ENCODE measurements at places on chromosomes 7 and 10.

GRCh38 chr10:35194471-35194870 is 67.8 kb downstream of the CREM start:
- no peak for DNase-seq

GRCh38 chr7:134353411-134353810 is 36.7 kb upstream of the SLC35B4 start:
- DNase-seq = no peak

- DNase-seq = no peak
Measured at GRCh38 chr10:110863361-110863760, 8.4 kb upstream of the PDCD4 start.

- no peak for DNase-seq
Measured at GRCh38 chr7:143331179-143331801, 15.4 kb downstream of the CLCN1 start.

- DNase-seq = no peak
Measured at GRCh38 chr10:79187121-79187940, 118.6 kb downstream of the ZMIZ1 start.

DNA sequence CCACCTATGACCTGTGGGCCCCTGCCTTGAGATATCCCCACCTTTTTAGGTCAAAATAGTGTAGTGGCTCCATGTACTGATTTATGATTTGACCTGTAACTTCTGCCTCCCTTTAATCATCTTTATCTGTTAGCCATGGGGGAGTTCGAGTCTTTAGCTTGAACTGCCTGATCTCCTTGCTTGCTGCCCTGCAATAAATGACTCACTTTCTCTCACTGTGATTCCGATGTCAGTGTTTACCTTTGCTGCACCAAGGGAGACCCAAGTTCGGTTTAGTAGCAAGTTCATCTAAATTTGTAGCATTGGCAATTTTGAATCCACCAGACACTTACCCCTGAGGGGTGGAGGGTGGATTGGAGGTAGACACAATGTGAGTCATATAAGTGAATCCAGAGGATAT is 814.6 kb upstream of the AUTS2 start:
- DNase-seq = no peak

DNA sequence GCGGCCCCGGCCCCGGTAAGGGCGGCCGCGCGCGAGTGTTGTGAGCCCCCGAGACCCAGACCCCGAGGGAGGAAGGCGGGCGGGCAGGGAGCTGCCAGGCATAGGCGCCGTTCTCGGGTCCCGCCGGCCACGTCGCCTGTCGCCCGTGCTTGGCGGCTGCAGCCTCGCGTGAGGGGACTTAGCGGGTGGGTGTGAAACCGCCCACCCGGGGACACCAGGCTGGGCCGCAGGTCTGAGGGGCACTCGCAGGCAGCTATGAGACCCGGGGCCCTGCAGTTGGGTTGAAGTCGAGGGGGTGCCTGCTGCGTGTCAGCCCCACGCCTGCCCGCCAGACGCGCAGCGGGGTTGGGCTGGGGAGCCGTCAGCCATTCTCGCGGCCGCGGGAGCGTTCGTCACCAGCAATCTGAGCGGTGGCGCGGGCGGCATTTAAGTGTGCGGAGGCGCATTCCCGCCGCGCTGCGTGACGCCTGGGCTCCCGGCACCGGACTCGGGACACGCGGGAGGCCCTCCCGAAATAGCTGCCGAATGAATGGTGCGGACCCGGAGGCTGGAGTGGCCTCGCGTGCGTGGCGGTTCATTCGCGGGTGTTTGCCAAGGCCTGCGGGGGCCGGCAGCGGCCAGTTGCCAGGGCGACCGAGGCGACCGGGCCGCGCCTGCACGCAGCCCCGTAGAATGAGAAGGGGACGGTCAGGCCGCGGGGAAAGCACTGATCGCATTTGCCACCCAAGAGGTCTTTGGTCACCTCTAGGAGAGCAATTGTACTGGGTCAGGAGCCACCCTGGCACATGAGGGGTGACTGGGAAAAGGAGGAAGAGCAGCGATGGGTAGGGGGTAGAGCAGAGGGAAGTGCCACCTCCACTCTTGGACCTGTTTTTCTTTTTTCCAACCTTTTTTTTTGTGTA is 750 bp downstream of the ZNF398 start:
- peak; percentile 57 for DNase-seq

DNA sequence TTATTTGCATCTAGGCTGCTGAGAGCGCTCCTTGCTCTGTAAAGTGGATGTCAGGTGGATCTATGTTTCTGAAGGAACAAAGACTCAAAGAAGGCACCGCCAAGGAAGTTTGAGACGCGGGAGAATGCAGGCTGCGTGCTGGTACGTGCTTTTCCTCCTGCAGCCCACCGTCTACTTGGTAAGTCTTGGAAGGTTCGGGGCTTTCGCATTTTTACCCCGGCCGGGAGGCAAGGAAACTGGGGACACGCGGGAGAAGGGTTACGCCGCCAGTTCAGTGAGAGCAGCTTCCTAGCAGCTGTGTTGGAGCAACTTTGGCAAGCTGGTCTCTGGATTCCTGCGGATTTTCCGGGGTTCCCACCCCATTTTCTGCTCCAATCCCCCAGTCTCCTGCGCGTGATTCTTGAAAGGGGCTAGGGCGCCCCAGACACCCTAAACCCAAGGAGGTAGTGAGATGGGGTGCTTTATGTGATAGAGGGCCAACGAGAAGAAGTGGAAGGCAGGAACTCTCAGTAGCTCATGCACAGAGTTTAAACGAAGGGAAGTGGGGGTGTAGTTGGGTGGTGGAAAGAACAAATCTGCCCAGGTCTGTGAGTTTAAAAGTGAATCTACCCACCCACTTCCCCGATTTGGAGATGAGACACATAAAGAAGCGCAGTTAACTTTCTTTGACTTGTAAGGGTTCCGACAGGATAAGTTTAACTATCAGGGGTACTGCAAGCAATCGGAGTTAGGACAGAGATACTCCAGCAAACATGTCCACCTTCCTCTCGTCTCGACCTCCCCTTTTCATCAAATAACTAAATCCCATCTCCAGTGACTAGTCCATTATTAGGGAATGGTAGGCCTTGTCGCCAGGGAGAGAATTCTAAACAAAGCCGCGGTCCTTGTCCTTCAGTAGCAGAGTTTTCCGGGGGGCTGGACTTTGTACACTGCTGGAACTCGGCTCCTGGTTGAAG is 2.5 kb downstream of the NXPH1 start:
- DNase-seq = no peak

GRCh38 chr7:104677587-104677986 is 336.4 kb upstream of the KMT2E start:
- no peak for DNase-seq

- DNase-seq = no peak
Measured at GRCh38 chr10:132563485-132564248, 26.1 kb downstream of the INPP5A start.

GRCh38 chr10:107966826-107967225 is 802.3 kb upstream of the SORCS1 start:
- DNase-seq = no peak

DNA sequence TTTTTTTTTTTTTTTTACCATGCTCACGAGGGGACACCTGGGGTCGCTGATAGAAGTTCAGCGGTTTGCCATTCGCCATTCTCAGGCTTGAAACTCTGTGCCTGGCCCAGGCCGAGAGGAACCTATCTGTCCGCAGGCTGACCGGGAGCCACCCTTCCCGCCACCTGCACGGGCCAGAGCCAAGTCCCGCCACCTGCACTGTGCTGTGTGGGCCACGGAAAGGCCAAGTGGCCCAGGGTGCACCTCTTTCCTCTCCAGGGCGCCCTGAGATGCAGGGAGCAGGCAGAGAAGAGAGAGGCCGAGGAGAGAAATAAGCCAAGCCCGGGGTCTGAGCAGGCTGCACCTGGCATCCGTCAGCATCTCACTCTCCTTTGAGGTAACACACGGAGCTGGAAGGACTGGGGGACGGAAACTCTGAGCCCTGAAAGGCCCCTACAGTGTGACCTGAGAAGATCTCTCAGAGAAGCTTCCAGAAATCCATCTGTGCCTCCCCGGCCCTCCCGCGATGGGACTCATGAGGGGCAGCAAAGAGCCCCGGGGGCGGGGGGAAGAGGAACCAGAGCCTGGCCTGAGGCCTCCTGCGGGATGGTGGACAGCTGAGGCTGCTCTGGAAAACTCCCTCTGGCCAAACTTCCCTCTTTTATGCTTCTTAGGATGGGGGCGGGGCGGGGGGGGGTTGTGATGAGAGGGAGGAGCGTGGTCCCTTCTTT is 46.6 kb downstream of the PRKAG2 start:
- DNase-seq = no peak

DNA sequence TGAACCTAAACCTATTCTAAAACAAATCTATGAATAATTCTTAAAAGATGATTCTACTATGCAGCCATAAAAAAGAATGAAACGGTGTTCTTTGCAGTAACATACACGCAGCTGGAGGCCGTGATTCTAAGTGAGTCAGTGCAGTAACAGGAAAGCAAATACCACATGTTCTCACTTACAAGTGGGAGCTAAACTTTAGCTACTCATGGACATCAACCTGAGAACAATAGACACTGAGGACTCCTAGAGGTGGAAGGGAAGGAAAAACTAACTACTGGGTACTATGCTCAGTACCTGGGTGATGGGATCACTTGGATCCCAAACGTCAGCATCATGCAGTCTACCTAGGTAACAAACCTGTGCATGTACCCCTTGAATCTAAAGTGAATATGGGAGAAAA is 575.0 kb upstream of the MGMT start:
- no peak for DNase-seq

DNA sequence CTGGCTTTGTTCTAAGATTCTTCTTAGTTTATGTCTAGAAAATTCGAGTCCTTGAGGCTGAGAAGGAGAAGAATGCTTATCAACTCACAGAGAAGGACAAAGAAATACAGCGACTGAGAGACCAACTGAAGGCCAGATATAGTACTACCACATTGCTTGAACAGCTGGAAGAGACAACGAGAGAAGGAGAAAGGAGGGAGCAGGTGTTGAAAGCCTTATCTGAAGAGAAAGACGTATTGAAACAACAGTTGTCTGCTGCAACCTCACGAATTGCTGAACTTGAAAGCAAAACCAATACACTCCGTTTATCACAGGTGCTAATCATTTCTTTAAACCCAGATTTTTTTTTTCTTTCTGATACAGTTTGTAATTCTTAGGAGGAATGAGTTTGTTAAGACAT is 6.7 kb downstream of the CEP55 start:
- DNase-seq = no peak

GRCh38 chr7:87934699-87935383 is 790 bp downstream of the ADAM22 start:
- DNase-seq = no peak

DNA sequence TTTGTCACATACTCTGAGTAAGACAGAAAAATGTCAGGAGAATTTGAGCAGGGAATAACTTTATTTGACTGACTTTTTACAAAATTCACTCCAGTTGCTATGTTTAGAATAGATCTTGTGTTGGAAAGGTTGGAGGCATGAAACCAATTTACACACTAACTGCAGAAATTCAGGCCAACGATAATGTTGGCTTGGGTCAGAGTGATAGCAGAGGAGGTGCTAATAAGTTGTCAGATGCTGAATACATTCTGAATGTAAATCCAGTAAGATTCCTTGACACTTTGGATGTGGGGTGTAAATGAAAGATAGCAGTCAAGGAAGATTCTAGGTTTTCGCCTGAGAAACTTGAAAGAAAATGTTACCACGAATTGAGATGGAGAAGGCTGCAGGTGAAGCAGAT is 502.5 kb upstream of the GHITM start:
- no peak for DNase-seq

- no peak for DNase-seq
Measured at GRCh38 chr7:130936202-130936931, 202.4 kb upstream of the KLF14 start.

DNA sequence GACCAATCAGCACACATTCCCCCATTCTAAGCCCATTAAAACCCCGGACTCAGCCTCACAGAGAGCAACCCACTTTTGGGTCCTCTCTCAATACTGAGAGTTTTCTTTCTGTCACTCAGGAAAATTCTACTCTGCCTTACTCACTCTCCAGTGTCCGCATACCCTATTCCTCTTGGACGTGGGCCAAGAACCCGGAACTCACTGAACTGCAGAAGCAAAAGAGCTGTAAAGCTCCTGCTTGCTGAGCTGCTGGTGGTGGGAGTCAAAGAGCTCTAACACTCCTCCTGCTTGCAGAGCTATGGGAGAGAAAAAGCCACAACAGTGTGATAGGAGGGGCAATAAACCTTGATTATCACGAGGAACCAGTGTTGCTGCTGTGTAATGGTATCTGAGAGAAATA is 386.9 kb downstream of the POM121L12 start:
- no peak for DNase-seq

DNA sequence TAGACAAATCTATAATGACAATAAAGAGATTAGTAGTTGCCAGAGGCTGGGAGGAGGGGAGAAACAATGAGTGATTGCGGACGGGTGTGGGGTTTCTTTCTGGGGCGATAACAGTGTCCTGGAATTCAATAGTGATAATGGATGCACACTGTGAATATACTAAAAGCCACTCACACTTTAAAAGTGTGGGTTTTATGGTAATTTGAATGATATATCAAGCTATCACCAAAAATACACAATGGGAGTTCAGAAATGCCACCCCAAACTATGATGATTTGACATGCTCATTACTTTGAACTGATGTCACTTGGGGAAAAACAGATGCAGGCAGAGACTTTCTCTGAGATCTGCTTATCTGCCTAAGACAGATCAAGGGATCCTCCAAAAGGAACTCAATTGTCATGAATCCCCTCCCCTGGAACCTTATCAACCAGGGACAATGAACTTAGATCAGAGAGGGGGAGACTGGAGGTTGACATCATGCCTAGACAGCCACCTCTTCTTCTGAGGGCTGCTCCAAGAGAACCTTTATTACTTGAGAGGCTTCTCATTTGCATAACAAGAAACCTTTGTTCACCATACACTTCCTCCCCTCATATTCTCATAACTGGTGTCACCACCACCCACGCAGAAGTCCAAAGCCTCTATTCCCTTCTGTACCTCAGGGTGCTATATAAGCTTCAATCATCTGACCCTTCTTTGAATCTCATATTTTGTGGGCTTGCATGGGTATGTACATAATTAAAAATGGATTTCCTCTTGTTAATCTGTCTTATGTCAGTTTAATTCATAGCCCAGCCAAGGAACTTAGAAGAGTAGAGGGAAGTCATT is 14.8 kb upstream of the ZC3HAV1 start:
- no peak for DNase-seq

DNA sequence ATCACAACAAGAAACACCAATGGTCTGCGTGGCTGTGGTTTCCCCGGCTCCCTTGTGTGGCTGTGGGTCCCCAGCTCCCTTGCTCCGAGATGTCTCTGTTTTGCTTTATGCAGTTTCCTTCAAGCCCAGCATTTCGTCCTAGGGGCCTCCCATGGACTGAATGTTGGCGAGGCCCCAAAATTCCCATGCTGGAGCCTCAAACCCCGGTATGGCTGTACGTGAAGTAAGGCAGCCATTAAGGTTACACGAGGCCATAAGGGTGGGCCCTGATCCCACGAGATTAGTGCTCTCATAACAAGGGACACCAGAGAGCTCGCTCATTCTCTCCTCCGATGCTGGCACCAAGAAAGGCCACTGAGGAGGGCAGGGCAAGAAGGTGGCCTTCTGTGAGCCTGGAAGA is 44.6 kb downstream of the INSIG1 start:
- no peak for DNase-seq

DNA sequence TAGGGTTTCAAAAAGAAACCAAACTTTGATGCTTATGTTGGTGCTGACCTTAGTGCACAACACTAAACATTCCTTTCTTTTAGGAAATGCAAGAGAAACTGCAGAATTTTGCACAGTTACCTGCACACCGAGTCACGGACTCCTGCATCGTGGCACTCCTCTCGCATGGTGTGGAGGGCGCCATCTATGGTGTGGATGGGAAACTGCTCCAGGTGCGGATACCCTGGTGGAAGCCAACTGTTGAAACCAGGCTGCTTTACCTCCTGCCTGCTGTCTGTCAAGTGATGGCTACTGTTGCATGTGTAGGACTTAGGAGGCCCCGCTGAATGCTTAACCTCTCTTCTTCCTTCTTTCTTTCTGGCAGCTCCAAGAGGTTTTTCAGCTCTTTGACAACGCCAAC is 11.7 kb downstream of the CASP2 start:
- peak; percentile 49 for DNase-seq

- no peak for DNase-seq
Measured at GRCh38 chr7:140625908-140626868, 14.4 kb downstream of the DENND2A start.

All from activated CD4-positive, alpha-beta T cell treated with anti-CD3 and anti-CD28 coated beads for 1 hour (primary cell).